ENCODE measurements at places on chromosomes 3 and 15. TPM values are rescaled to one million over a fixed set of nuclear protein-coding genes. Genes with fewer than 3 reads are reported as not detected.

GRCh38 chr3:65963787-65964677 lies 74.7 kb downstream of the MAGI1 start:
- DNase-seq, result peak; percentile 91

- DNase-seq, result peak; percentile 83
Observed at GRCh38 chr3:155323063-155323666, 29.7 kb upstream of the STRIT1 start.

GRCh38 chr15:39588531-39589192 lies 7.8 kb downstream of the THBS1 start:
- no peak for DNase-seq

DNA sequence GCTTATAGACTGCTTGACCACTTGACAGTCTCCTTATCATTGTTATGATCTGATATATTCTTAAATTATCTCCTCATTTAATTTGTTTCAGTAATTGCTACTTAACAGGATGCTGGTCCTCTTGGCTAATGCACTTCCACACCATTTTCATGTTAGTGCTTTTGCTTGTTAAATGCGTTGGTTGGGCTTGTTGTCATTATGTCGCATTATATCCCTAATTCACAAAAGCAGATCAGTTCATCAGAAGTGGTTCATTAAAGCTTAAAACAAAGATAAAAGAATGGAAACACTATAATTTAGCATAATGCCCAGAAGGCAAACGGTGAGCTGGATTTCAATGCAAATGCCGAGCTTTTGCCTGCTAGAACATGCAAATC lies 17.1 kb upstream of the EHHADH start:
- DNase-seq, result no peak

GRCh38 chr3:122324871-122325323 lies at the start of gene CSTA:
CSTA (plus strand) TSS chr3:122325248; CDS start chr3:122325293, 45 bp downstream.
- DNase-seq, result no peak

Gene IQCF5
- total RNA-seq, result not detected

Gene ARGFX
- total RNA-seq, result not detected

- no peak for DNase-seq
Observed at GRCh38 chr15:74873756-74874424, 725 bp upstream of the SCAMP2 start.

- DNase-seq, result peak; percentile 64
Observed at GRCh38 chr15:70140543-70141375, 43.0 kb upstream of the TLE3 start.

Gene MME
- 77.8 TPM for total RNA-seq

DNA sequence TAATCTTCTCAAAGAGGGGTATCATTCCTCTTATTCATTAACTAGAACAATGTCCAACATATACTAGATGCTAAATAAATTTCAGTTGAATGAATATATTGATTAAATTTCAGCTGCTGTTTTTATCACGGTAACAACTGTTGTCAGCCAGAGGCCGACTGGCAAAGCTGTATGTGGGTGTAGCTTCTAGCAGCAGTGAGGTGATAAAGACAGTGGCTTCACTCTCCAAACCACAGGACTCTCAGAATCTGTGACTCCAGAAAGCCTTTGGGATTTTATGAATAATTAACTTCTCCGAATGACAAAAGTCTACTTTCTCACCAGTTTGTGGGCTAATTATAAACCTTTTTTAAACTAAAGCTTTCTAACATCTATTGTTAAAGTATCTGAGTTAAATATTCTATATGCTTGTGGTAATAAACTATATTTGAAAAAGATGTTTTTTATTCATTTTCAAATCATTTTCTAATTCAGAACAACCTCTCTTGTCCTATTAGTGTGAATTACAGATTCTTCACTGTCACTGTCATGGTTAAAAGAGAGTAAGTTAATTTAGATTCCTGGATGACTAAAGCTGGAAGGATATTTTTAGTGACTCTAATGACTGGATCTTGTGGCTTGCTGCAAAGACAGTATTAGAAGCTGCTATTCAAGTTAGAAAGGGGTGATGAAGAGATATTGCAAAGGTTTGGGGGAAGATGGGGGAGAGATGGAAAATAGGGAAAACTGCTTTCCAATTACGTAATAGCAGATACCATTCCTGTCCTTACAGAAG lies 796.4 kb upstream of the ARPP21 start:
- DNase-seq, result peak; percentile 37

- DNase-seq, result no peak
Observed at GRCh38 chr15:74902295-74903075, 4.2 kb downstream of the FAM219B start.

- peak; percentile 28 for DNase-seq
Observed at GRCh38 chr3:42654331-42655201, 1.1 kb downstream of the ZBTB47 start.

Gene SEMA3F
- 3.5 TPM for total RNA-seq

GRCh38 chr15:62241135-62241770 lies 76.2 kb upstream of the C2CD4B start:
- peak; percentile 29 for DNase-seq

DNA sequence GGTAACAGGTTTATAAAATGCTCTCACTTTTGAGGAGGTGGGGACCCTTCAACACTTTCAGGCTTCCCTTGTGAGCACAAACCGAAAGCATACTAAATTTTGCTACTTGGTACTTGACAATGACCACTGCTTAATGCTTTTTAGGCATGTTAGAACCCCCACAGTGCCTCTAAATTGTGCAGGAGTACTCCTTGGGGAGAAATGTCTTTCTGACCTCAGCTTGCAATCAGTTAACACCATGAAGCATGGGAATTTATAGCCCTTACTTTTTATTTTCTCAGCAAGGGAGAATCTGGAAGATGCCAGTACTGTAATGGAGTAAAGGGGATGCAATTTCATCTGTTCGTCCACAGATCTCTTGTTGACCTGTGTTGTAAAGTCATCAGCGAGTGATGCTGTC lies 308.9 kb upstream of the TBC1D5 start:
- no peak for DNase-seq

DNA sequence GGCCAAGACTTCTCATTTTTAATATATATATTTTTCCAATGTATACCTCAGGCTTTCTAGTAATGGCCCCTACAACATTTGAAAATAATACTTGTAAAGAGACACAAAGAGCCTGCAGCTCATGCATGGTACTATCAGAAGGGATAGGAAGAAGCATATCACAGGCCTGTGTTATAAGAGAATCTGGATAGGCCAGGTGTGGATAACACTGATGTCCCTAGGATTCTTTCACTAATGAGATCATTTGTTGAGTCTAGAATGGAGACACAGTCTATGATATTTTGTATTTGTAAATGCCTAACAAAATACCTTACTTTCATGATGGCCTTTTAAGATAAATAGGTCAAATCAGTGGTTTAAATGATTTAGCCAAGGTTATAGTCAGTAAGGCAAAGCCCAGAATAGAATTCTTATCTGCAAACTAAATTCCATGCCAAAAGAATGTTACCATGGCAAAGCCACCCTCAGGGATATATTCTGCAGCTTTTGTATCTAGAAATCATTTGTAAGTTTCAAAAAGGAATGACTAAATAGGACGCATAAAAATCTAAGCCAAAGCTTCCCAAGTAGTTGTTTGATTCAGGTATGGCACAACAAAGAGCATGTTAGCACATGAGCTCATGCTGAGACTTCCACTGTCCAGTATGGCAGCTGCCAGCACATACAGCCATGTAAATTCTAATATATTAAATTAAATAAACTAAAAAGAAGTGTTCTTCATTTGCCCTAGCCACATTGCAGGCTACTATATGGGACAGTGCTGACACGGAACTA lies 10.0 kb downstream of the DCP1A start:
- DNase-seq, result no peak

DNA sequence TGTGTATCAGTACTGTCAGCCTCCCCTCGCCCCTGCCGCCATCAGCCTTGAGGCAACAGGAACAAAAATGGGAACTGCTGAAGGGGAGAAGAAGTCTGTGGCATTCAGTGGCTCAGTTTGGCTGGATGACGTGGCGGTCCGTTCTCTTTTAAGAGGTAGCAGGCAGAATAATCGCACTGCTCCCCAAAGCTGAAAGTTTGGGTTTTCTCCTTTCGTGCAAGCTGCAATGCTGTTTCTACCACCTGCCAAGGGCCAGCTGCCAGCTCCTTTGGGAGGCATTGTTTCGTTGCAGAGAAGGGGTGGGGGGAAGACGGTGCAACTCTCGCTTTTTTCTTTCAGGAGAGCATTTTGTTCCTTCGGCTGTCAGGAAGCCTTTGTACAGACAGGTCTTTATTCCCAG lies 369.6 kb upstream of the RORA start:
- no peak for DNase-seq

DNA sequence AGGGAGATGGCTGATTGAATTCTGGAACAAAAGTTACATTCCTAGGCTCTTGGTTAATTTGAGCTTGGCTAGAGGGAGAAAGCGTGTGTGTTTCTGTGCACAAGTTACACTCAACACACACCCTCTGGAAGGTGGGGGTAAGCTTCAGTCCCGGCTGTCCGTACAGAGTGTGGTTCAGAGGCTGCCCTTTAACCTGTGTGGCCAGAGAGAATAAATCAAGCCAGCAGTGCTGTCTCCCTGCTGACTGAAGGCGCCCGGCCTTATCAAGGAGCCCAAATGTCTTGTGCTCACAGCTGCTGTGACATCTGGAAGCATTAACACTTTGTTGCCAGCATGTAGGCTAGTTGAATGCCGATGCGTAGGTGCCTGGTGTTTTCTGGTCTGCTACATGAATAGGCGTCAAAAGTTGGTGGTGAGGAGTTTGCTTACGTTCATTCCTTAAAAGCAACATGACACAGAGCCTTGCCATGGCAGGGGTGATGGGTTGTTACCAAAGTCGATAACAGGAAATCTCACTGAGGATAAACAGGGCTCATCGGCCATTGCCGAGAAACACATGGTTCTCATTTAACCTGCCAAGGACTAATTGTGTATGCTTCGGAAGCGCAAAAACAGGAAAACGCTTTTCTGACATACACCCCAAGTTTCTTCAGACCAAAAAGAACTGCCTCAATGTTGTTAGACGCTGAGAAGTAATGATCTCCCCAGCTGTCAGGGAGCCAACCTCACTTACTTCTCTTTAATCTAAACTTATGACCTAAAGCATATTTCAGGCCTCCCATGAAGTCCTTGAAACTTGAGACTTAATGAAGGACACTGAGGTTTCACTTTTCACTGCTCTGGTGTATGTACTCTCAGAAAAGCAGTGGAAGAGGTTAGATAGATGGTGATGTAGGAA lies 95.8 kb upstream of the CTDSPL start:
- no peak for DNase-seq

Gene BTD
- total RNA-seq, result 14.6 TPM

Gene ALPK3
- 0.12 TPM for total RNA-seq

DNA sequence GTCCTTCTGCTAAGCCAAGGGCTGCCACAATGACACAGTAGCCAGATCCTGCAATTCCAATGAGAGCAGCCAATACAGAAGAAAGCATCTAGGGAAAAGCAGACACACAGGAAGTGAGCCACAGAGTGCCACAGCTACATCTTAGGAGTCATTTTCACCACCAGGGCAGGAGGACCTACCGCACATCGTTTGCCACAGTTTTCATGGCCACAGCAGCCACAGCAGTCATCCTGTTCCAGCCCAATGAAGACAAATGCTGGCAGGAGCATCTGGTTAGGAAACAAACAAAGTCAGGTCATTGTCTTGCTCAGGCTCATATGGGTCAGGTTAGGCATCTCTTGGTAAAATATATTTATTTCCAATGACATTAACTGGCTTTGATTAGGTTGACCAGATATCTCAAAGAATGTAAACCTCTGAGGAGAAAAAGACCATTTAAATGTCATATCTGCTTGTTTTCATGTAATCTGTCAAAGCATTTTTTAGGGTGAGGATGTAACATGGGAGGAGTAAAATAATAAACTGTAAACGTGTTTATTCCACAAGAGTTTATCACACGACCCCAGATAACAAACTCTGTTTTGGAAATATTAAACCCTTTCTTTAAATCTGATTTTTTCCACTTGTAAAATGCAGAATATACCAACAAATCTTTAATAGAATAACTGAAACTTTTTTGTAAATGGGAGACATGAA lies 1.8 kb downstream of the TM4SF1 start:
- no peak for DNase-seq

GRCh38 chr15:32877252-32878019 lies 159.6 kb downstream of the GREM1 start:
- no peak for DNase-seq

Gene PLXND1
- total RNA-seq, result 219 TPM

GRCh38 chr3:123808812-123809211 lies 75.3 kb downstream of the MYLK start:
- no peak for DNase-seq

Gene GOLGA6A
- not detected for total RNA-seq

DNA sequence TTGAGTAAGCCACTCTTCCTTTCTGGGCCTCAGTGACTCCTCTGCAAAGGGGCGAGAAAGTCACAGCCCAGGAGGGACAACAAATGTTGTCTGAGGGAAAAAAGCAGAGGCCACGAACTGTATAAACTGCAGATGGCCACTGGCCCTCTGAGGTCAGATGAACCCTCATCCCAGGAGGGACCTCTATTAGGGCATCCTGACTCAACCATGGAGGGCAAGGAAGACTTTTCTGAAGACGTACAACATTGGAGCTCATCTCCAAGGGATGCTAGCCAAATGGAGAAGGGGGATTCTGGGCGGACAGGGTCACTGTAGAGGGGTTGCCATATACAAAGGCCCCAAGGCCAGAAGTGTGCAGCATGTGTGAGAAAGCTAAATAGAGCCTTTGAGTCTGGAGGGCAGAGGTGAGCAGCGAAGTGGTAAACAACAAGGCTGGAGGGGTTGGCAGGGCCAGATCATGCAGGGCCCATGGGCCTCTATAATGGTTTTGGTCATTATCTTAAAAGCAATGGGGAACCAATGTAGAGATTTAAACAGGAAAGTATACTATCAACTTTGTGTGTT lies 16.7 kb downstream of the GRAMD2A start:
- DNase-seq, result no peak

DNA sequence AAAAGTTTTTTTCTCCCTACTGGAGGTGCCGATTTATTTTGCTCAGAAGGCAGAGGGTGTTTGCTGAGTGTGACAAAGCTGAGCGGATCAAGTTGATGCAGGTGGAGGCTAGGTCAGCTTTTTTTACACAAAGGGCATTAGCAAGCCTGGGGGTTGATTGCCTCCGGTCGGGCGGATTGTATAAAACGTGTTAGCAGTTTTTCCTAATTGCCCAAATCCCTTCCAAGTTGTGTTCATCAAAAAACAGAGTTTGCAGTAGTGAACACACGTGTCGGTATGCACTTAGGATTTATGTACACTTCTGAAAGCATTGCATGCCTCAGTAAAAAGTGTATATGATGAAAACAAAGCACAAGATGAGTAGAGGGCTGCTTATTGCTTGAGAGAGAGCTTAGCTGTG lies 2.6 kb downstream of the GPR160 start:
- no peak for DNase-seq

Measured in A172 (cell line).